ENCODE measurements at places on chromosomes 12 and 14.
A peak's percentile ranks its signal among the peaks of the same experiment; 100 is the strongest.

- no peak for DNase-seq
Observed at GRCh38 chr12:110004598-110004997, 5.4 kb downstream of the ANKRD13A start.

GRCh38 chr14:92900660-92901059 lies 22.3 kb upstream of the CHGA start:
- no peak for DNase-seq

- no peak for DNase-seq
Observed at GRCh38 chr12:124687174-124687902, 119.9 kb upstream of the NCOR2 start.

DNA sequence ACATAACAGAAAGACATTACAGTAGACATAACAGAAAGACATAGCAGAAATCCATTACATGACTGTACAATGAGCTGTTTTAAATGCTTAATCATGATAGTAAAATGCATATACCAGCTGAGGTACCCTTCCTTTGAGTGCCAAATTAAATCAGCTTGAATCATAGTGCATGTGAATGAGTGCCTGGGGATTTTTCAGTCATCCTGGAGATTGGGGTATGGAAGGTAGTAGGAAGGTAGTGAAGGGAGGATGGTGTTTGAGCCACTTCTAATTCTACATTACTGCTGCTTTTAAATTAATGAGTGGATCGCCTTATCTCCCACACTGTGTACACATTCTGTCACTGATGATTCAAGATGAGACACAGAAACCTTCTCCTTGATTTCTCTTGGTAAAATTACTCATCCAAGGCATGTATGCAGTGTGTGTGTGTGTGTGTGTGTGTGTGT lies 534.2 kb downstream of the LRFN5 start:
- no peak for DNase-seq

DNA sequence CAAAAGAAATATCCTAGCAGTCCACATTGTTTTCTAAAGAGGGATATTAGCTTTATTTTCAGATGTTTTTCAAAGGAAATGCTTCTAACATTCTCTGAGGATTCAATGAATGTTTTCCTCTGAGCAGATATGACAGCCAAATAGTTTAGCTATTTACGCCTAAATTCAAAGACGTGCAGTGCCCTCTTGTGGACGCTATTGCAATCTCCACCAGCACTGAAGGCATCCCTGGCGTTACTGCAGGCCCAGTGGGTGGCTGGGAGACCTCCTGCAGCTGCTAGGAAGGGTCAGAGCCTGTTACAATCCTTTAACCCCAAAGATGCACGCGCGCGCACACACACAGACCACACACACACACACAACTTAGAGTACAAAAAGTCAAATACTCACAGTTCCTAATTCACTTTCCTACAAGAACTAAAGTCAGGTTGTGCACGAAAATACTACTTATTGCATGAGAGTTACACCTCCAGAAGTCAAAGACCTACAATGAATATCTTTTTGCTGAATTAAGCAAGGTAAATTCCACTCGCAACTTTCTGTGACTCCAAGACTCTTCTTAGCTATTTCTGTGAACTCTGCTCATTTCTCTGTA lies 589.3 kb upstream of the TMEM132C start:
- peak; percentile 92 for DNase-seq

GRCh38 chr14:91063119-91063518 lies 2.7 kb upstream of the RPS6KA5 start:
- no peak for DNase-seq

DNA sequence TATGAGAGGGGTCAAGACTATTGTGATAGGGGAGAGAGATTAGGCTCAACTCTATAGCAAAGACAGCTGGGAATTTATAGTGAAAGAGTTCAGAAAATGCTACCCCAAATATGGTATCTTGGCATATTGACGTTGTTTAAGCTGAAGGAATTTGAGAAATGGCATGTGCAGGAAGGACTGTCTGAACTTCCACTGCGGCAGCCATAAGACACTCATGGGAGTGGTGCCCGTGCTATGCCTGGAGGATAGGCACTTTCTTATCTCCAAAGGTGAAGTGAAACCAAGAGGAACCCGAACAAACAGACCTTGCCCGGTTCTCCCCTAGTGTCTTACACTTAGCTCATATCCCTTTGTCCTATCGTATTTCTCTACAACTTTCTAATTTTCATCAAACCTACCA lies 390.3 kb downstream of the TMTC2 start:
- DNase-seq: no peak

- DNase-seq: no peak
Observed at GRCh38 chr12:93176610-93177126, 201.1 kb upstream of the NUDT4 start.

GRCh38 chr14:26841326-26841725 lies 243.5 kb upstream of the NOVA1 start:
- DNase-seq: no peak

DNA sequence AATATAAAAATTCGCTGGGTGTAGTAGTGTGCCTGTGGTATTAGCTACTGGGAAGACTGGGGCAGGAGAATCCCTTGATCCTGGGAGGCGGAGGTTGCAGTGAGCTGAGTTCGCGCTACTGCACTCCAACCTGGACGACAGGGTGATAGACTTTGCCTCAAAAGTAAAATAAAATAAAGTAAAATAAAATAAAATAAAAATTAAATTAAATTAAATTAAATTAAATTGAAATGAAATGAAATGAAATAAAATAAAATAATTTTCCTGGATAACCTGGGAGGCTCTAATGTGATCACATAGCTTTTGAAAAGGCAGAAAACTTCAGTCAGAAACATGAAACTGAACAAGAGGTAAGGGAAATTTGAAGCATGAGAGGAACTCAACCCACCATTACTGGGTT lies 818.4 kb upstream of the ATXN7L3B start:
- no peak for DNase-seq

DNA sequence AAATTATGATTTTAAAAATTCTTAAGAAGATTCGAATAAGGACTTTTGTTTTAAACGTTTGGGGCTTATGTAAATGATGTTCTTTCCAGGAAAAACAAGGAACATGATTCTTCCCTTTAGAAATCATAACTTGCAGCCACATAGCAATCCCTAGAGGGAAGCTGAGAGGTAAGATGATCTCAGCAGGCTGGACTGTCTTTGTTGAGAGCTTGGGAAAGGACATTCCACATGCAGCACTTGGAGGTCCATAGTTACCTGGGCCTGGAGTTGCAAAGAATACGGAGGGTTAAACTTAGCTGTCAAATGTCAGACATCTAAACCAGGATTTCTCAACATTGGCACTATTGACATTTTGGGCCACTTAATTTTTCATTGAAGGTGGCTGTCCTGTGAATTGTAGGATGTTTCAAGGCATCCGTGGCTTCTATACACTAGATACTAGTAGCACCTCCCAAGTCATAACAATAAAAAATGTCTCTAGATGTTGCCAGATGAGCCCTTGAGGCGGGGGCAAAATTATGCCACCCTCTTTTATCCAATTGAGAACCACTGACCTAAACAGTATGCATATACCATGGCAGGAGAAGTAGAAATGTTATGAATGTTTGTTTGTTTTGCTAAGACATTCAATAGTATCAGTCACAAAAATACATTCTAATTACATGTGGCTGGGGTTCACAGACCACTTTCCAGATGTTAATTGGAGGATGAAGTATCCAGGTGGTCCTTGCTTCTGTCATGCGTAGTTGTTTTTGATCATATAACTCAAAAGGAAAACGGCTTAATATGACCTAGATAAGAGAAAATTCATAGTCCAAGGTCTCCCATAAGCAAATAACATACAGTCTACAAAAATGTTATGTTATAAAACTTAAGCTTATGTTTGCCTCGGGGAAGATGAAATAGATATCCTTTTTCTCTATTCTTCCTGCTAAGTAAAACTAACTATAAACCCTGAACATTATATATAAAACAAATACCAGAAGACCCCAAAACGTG lies 30.5 kb downstream of the TTC6 start:
- no peak for DNase-seq

- DNase-seq: peak; percentile 36
Observed at GRCh38 chr14:93975791-93976476, 436 bp downstream of the ASB2 start.

- no peak for DNase-seq
Observed at GRCh38 chr12:15728118-15728598, 61.0 kb downstream of the EPS8 start.

DNA sequence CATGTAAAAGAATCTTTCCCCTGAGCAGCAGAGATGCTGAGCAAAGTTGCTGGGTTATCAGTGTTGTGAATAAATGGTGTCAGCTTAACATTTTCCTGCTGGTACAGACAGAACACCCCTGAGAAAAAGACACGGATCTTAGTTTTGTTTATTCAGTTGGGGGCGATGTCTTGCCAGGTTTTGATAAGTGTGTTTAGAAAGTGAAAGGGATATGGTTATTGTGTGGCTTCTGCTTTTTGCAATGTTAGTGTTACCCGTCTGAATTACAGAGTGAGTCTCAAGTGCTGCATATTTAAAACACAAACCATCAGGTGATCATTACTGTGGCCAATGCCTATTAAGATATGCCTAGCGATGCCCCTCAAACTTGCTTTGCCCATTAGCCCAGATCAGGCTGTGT lies 864.6 kb upstream of the SEL1L start:
- DNase-seq: no peak

GRCh38 chr12:25295361-25295760 lies 44.6 kb upstream of the KRAS start:
- DNase-seq: no peak

DNA sequence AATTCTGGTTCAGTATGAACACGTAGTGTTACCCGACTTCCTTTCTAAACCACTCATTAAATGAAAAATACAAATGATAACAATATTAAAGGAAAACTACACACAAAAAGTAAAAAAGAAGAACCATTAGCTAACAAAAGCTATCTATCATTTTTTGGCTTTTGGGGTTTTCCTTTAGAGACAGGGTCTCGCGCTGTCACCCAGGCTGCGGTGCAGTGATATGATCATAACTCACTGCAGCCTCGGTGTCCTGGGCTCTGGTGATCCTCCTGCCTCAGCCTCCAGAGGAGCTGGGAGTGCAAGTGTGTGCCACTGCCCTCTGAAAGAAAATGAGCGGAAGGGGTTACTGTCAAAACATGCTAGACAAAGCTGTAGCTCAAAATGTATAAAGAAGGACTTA lies 238.2 kb upstream of the AVPR1A start:
- no peak for DNase-seq

DNA sequence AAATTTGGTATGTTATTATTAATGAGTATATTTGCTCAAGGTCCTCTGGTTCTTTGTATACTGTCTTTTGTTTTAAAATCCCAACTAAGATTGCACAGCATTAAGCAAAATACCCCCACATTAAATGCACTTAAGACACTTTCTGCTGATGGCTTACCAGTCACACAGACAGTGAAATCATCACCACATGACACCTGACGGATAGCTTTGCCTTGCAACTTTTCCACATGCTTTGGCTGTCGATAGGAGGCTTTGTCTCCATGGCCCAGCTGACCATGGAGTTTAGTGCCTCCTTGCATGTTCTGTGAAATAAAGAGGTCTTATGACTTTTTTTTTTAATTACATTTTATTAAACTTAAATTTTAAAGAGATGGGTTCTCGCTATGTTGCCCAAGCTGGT lies 19.7 kb downstream of the NEK9 start:
- DNase-seq: no peak

DNA sequence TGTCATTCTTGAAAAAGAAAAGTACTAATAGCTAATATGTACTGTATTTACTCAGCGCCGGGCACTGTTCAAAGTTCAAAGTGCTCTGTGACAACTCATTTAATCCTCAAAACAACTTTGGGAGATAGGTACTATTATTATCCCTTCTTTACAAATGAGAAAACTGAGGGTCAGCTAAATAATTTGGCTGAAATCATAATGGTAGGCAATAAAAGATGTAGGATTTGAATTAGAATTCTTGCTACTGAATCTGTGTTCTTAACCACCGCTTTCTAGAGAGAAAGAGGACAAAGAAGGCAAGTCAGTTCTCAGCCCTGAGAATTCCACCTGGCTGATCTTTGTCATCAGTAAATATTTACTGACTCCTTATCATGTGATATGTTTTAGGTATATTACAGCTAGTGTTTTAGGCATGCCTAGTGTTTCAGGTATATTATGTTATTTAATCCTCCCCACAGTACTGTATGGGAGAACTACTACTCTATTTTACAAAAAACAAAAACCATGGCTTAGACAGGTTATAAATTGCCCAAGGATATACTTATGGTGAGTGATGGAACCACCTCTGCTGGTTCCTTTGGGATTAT lies 205.7 kb upstream of the GZMB start:
- no peak for DNase-seq

DNA sequence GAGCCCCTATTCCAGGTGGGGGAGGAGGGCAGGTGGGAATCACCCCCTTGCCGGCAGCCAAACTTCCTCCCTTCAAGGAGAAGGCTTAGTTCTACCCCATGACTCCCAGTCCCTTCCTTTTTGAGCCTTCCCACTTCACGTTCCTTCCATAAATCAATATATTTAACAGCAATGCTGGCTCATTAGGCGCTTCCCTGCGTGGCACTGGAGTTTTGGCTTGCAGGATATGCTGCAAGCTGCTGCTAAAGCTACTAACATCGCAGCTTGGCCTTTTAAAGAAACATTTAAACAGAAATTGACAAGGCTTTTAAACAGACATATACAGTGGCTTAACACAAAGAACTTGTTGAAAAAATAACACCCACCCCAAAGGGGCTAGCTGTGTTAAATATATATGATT lies 308.0 kb upstream of the FKBP4 start:
- DNase-seq: no peak

- peak; percentile 82 for DNase-seq
Observed at GRCh38 chr12:128920468-128920867, 67.2 kb downstream of the GLT1D1 start.

- DNase-seq: no peak
Observed at GRCh38 chr14:94768521-94769390, 1.2 kb downstream of the GSC start.

GRCh38 chr12:32895688-32896431 lies 717 bp downstream of the PKP2 start:
- DNase-seq: peak; percentile 10

DNA sequence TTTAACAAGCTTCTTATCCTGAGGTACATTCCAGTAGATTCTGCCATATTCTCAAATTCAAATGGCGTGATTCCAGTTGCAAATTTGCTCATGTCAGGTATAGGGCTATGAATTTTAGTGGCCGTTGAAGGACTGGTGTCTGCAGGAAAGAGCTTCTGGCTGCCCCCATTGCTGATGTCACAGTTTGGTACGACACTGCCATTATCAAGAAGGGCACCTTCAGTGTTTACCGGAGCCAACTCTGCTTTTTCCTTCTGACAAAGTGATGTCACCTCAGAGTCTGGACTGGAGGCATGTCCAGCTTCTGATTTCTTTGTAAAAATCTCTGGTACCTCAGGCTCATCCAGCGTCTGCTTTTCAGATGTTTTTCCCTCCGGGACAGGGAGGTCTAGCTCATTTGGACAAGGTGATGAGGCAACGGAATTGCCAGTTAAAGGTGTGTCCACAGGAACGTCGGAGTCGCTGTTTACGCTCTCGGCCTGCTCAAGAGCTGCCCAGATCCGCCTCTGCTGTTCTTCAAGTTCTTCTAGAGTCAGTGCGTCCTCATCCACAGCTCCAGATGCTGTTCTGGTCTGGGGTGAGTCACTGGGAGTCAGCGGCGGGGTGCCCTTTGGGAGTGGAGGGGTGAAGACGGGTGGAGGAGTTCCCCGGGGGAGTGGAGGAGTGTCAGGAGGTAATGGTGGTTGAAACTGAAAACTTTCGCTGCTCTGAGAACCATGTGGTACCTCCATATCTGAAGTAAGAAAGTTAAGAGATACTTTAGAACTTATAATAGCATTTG lies 27.0 kb downstream of the ZCCHC8 start:
- no peak for DNase-seq

Measured in Ammon's horn (tissue), 1 donor.